Testis (tissue), 5 donors: ENCODE measurements at places on chromosomes 13 and 19. TPM values are rescaled to one million over a fixed set of nuclear protein-coding genes. Genes with fewer than 3 reads are reported as not detected.

- no peak overlapping the region for H3K27ac ChIP-seq
- no peak overlapping the region for H3K4me3 ChIP-seq
- H3K4me1 ChIP-seq, result no peaks in the 10 kb centered on the region
- DNase-seq, result no peak
These were observed 78.8 kb upstream of the TDRD3 start for GRCh38 chr13:60318186-60318585.

- no peak for DNase-seq
- H3K27ac ChIP-seq, result no peak overlapping the region
- no peaks in the 10 kb centered on the region for H3K4me1 ChIP-seq
- H3K27me3 ChIP-seq, result no peaks in the 10 kb centered on the region
- no peak overlapping the region for H3K4me3 ChIP-seq
- H3K36me3 ChIP-seq, result no peaks in the 10 kb centered on the region
These were observed 19.1 kb upstream of the KCTD4 start for GRCh38 chr13:45219938-45220375.

DNA sequence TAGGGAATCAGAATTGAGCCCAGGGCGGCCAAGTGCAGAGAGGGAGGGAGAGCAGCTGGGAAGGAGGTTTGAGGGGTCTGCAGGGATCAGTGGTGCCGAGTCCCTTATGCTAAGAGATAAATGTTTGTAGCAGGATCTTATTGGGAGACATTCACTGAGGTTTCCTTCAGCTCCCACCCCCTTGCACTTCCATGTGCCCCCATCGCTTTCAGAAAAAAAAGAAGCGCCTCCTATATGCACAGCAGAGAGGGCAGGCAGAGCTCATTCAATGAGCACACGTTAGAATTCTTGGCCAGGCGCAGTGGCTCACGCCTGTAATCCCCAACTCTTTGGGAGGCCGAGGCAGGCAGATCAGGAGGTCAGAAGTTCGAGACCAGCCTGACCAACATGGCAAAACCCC is 28.0 kb downstream of the CYP4F2 start:
- H3K4me1 ChIP-seq, result no peaks in the 10 kb centered on the region
- no peaks in the 10 kb centered on the region for H3K36me3 ChIP-seq
- no peak overlapping the region for H3K27ac ChIP-seq
- DNase-seq, result no peak

FXYD1 gene
- 48.5 TPM for polyA plus RNA-seq

KBTBD7 gene
- polyA plus RNA-seq, result 7.7 TPM

GRCh38 chr19:12034198-12034597 is 1.3 kb downstream of the ZNF433 start:
- H3K4me3 ChIP-seq, result no peak overlapping the region
- H3K27ac ChIP-seq, result no peak overlapping the region
- no peak for DNase-seq
- peaks cover 7% of the 10 kb centered on the region for H3K4me1 ChIP-seq
- no peaks in the 10 kb centered on the region for H3K27me3 ChIP-seq
- no peaks in the 10 kb centered on the region for H3K36me3 ChIP-seq

DNA sequence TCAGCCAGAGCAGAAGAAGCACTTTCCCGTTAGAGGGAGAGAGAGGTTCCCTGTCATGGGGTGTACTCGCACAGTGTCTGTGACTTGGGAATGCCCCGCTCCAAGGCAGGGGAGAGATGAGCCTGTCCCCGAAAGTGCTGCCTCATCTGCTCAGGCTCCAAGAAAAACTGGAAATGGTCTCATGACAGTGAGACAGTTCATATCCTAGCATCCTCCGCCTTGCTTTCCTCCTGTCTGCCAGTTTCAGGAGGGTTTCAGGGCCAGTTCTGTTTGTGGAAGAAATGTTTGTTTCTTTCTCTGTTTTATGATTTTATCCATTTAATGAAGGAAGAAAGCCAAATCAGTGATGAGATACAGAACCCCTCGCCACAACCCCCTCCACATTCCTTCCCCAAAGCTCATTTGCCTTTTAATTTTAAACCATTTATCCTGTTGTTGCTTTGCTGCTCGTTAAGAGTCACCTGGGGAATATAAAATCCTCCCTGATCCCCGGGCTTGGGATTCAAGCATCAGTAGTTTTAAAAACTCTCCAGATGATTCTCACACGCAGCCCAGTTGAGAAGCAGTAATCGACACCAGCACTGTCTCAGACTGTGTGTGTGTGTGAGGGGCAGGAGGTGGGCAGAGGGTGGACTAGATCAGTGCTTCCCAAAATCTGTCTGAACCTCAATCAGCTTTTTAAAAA is 144.6 kb upstream of the UBL3 start:
- no peaks in the 10 kb centered on the region for H3K4me1 ChIP-seq
- H3K27me3 ChIP-seq, result no peaks in the 10 kb centered on the region

DNA sequence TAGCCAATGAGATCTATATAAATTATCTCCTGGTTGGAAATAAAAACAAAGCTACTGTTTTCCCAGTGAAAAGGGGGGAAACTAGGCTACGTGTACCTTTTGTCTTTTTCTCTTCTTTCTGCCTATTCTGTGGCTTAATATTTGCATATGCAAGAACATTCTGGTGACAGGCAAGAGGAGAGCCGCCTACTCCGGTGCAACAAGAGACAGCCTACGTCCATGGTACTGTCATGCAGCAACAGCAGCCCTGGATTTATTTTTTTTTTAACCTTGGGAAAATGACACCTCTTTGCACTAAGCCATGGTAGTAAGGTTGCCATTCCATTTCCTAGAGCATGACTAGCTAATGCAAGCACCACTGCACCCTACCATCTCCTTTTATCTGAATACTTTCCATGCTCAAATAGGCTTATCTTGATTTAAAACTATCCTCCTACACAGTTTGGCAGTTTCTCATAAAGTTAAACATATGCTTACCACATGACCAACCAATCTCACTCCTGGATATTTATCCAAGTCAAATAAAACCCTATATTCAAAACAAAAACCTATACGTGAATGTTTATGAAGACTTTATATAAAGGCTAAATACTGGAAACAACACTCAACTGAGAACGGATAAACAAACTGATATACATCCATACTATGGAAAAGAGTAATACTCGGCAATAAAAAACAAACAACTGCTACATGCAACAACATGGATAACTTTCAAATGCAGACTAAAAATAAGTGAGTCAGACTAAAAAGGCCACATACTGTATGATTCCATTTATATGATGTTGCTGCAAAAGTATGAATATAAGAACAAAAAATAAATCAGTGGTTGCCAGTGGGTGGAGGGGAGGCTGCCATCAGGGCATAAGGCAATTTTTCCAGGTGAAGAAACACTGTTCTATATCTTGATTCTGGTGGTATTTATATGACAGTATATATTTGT is 17.3 kb downstream of the NUFIP1 start:
- no peak for DNase-seq
- H3K36me3 ChIP-seq, result no peaks in the 10 kb centered on the region
- no peak overlapping the region for H3K4me3 ChIP-seq
- H3K27me3 ChIP-seq, result no peaks in the 10 kb centered on the region
- H3K4me1 ChIP-seq, result peaks cover 3% of the 10 kb centered on the region

DNA sequence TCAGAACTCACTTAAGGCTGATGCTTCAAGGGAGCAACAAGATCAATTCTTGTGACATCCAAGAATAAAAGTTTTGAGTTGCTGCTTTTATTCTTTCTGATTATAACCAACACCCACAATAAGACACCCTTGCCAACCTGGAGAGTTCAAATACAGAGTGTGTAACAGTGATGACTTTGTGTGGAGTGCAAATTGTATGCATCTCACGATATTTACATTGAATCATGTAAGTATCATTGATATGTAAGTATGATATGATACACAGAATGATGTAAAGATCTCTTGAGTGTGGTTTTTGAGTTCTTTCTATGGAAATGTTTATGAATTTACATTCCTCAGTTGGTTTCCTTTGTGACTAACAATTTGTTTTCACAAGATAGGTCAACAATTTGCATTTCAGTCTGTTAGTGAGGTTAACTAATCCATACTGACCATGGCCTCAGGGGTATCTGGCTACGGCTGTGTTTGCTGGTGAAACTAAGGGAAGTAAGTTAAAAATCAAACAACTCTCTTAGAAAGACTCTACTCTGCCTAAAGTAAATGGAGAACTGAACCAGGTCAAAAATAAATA is 12.4 kb downstream of the LHFPL6 start:
- DNase-seq, result no peak
- H3K27me3 ChIP-seq, result no peaks in the 10 kb centered on the region

SIX5 gene
- polyA plus RNA-seq, result 12.9 TPM

GAPDHS gene
- polyA plus RNA-seq, result 363 TPM

- H3K36me3 ChIP-seq, result no peaks in the 10 kb centered on the region
- no peak overlapping the region for H3K27ac ChIP-seq
- H3K27me3 ChIP-seq, result no peaks in the 10 kb centered on the region
- H3K4me3 ChIP-seq, result no peak overlapping the region
These were observed 695.6 kb downstream of the PCDH9 start for GRCh38 chr13:66534561-66534960.

GRCh38 chr19:16247353-16248182 is 49.9 kb downstream of the AP1M1 start:
- H3K27me3 ChIP-seq, result no peaks in the 10 kb centered on the region
- DNase-seq, result peak; percentile 92
- H3K36me3 ChIP-seq, result no peaks in the 10 kb centered on the region
- no peak overlapping the region for H3K27ac ChIP-seq
- H3K4me1 ChIP-seq, result no peaks in the 10 kb centered on the region
- no peak overlapping the region for H3K4me3 ChIP-seq

- no peaks in the 10 kb centered on the region for H3K27me3 ChIP-seq
- no peak for DNase-seq
- no peaks in the 10 kb centered on the region for H3K36me3 ChIP-seq
- no peak overlapping the region for H3K4me3 ChIP-seq
These were observed 219.2 kb upstream of the IRS2 start for GRCh38 chr13:110005563-110005962.

DNA sequence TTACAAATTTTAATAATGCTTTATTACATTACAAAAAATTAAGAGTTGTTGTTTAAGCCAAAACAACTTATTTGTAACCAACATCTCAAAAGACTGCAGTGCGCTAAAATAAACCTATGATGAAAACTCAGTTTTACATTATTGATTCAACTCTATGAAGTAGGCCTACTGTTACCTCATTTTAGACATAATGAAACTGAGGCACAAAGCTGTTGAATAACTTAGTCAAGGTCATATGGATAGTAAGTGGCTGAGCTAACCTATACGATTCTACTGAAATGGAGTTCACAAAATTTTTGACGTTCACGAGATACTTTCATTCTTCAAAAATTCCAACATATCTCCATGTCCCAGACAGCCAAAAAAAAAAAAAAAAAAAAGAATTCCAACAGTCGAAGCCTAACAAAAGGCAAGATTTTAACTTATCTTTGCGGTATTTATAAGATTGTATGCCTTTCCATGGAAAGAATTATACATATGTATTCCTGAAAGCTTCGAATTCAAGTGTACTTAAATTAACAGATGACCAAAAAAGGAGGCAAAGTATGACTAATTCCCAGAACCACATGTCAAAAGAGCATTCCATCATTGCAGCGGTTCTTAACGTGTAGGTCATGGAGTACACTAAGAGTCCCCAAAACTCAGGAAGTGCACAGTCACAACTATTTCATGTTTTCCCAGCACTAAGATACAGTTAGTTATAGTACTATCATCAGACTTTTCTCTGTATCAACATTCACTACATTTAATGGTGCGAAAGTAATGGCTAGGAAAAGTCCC is 69.4 kb downstream of the PSPC1 start:
- no peak overlapping the region for H3K27ac ChIP-seq
- no peaks in the 10 kb centered on the region for H3K36me3 ChIP-seq
- no peaks in the 10 kb centered on the region for H3K27me3 ChIP-seq
- no peak for DNase-seq
- no peaks in the 10 kb centered on the region for H3K4me1 ChIP-seq

GRCh38 chr13:38013676-38014075 is 144.1 kb upstream of the TRPC4 start:
- H3K4me3 ChIP-seq, result no peak overlapping the region
- no peak overlapping the region for H3K27ac ChIP-seq
- H3K4me1 ChIP-seq, result no peaks in the 10 kb centered on the region

CEACAM3 gene
- polyA plus RNA-seq, result not detected

GRCh38 chr19:33472691-33473652 is 48.6 kb downstream of the PEPD start:
- H3K27me3 ChIP-seq, result no peaks in the 10 kb centered on the region
- H3K36me3 ChIP-seq, result no peaks in the 10 kb centered on the region
- H3K4me1 ChIP-seq, result no peaks in the 10 kb centered on the region

GRCh38 chr13:108495646-108496361 is 133.6 kb upstream of the MYO16 start:
- H3K27me3 ChIP-seq, result no peaks in the 10 kb centered on the region
- no peak for DNase-seq
- no peak overlapping the region for H3K27ac ChIP-seq

MIR17HG gene
- 3.3 TPM for polyA plus RNA-seq

GRCh38 chr19:19204181-19204580 is 967 bp upstream of the NR2C2AP start:
- H3K27ac ChIP-seq, result no peak overlapping the region
- DNase-seq, result no peak
- H3K4me3 ChIP-seq, result no peak overlapping the region
- no peaks in the 10 kb centered on the region for H3K27me3 ChIP-seq

DNA sequence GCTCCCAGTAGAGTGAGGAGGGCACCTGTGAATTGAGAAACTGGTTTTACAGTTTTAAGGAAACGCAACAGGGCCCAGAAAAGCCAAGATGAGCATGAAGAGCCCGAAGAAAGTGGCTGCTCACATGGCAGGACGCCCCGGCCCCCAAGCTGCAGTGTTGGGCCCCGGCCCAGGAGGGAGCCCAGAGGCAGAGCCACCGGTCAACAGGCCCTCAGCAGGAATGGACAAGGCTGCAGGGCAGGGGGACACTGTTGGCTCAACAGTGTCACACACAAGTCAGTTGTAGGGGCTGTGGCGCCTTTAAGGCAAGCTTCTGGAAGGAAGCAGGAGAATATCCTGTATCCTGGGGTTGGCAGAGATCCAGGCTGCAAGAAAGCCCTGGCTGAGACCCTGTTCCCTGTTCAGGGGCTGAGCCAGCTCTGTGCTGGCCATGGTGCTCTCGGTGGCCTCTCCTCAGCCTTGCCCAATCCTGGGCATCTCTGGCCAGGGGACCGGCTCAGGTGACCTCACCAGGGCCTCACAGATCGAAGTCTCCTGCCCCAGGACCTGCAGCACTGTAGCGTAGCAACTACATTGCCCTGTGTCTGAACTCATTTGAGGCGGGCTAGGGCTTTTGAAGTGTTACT is 28.0 kb downstream of the UPF1 start:
- no peak overlapping the region for H3K27ac ChIP-seq
- H3K27me3 ChIP-seq, result no peaks in the 10 kb centered on the region
- H3K36me3 ChIP-seq, result no peaks in the 10 kb centered on the region
- peaks cover 7% of the 10 kb centered on the region for H3K4me1 ChIP-seq
- no peak for DNase-seq

OR7A5 gene
- polyA plus RNA-seq, result 3.3 TPM

- peaks cover 15% of the 10 kb centered on the region for H3K4me1 ChIP-seq
- H3K4me3 ChIP-seq, result no peak overlapping the region
- H3K27me3 ChIP-seq, result no peaks in the 10 kb centered on the region
- H3K27ac ChIP-seq, result no peak overlapping the region
- no peak for DNase-seq
These were observed 6.7 kb downstream of the CXCL17 start for GRCh38 chr19:42436006-42436405.

- H3K27ac ChIP-seq, result no peak overlapping the region
- H3K4me1 ChIP-seq, result no peaks in the 10 kb centered on the region
- DNase-seq, result no peak
- H3K4me3 ChIP-seq, result no peak overlapping the region
- H3K27me3 ChIP-seq, result no peaks in the 10 kb centered on the region
These were observed 701.3 kb upstream of the KLHL1 start for GRCh38 chr13:70809588-70809987.

ANGPTL8 gene
- polyA plus RNA-seq, result not detected
